ENCODE measurements at places on chromosomes 1 and 21. TPM values are rescaled to one million over a fixed set of nuclear protein-coding genes. Genes with fewer than 3 reads are reported as not detected.

- DNase-seq: no peak
Observed at GRCh38 chr1:116929961-116930592, 20.4 kb downstream of the PTGFRN start.

DNA sequence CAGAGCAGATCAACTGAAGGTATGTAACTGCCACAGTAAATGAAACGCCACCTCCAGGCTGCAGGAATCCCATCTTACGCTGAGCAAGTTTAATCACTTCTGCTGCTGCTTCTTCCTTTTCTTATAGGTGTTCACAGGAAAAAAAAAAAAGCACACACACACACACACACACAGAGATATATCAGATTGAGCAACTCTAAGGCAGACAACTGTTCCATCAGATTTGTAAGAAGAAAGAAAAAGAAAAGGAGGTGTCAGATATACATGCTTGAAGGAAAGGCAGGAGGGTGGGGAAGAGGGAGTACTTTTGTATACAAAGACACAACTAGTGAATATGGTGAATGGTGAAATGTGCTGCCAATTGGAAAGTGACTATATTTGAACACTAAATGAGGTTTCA, 28.6 kb downstream of the DSTYK start:
- no peak for DNase-seq

- DNase-seq: no peak
Observed at GRCh38 chr1:13590486-13590885, 6.9 kb downstream of the PDPN start.

DNA sequence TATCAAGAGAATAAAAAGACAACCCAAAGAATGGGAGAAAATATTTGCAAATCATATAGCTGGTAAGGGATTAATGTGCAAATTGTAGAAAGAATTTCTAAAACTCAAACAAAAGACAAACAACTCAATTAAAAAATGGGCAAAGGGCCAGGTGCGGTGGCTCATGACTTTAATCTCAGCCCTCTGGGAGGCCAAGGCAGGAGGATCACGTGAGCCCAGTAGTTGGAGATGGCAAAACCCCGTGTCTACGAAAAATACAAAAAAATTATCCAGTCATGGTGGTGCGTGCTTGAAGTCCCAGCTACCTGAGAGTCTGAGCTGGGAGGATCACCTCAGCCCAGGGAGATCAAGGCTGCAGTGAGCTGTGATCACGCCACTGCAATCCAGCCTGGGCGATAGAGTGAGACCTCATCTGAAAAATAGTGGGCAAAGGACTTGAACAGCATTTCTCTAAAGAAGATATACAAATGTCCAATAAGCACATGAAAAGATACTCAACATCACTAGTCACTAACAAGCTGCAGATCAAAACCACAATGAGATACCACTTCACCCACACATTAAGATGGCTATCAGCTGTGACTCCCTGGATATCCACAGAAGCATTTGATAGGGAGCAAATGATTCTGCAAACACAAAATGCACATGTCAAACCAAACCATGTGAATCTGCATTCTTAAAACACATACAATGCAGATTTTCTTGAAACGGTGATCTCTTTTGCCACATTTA, 20.9 kb downstream of the SLC30A1 start:
- DNase-seq: no peak

GRCh38 chr1:228064741-228065542, 17.6 kb upstream of the ARF1 start:
- DNase-seq: no peak

- DNase-seq: no peak
Observed at GRCh38 chr1:109886827-109887226, 23.8 kb upstream of the CSF1 start.

- no peak for DNase-seq
Observed at GRCh38 chr1:94422115-94422820, 4.1 kb downstream of the ABCD3 start.

GRCh38 chr1:187734427-187734826, 905.7 kb downstream of the PLA2G4A start:
- no peak for DNase-seq

GRCh38 chr1:2320006-2320405, 71.3 kb downstream of the MORN1 start:
- peak; percentile 89 for DNase-seq

GRCh38 chr1:22325531-22326371, 125.9 kb upstream of the ZBTB40 start:
- DNase-seq: no peak

DNA sequence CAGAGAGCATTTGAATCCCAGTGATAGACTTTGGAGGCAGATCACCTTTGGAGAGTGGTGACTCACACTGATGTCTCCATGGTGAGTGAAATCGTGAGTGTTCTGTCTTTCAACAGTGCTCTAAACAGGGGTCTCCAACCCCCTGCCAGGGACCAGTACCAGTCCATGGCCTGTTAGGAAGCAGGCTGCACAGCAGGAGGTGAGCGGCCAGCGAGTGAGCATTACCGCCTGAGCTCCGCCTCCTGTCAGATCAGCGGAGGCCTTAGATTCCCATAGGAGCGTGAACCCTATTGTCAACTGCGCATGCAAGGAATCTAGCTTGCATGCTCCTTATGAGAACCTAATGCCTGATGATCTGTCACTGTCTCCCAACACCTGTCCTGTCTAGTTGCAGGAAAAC, 61.8 kb upstream of the B3GALNT2 start:
- no peak for DNase-seq

- no peak for DNase-seq
Observed at GRCh38 chr1:205692423-205692822, 12.1 kb upstream of the SLC45A3 start.

- peak; percentile 97 for DNase-seq
Observed at GRCh38 chr21:26845066-26845758, at the start of gene ADAMTS1. TSS of gene ADAMTS1 (minus strand) at chr21:26845409. CDS start at chr21:26844954, 455 bp downstream.

- no peak for DNase-seq
Observed at GRCh38 chr1:206908038-206908437, 10.8 kb downstream of the IL24 start.

GRCh38 chr1:91548376-91549040, 47.9 kb downstream of the CDC7 start:
- no peak for DNase-seq

DNA sequence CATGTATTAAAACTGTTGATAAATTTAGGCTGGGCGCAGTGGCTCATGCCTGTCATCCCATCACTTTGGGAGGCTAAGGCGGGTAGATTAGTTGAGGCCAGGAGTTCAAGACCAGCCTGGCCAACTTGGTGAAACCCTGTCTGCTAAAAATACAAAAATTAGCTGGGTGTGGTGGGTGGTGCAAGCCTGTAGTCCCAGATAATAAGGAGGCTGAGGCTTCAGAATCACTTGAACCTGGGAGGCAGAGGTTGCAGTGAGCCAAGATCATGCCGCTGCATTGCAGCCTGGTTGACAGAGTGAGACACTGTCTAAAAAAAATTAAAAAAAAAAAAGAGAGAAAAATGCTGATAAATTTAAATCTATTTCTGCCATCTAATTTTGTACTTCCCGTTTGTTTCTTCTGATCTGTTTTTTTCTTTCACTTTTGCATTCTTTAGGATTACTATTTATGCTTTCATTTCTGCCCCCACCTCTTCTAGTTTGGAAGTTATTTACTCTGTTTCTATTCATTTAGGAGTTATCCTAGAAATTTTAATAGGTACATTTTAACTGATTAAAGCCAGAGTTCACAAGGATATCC, 3.2 kb upstream of the DENND1B start:
- DNase-seq: no peak

DNA sequence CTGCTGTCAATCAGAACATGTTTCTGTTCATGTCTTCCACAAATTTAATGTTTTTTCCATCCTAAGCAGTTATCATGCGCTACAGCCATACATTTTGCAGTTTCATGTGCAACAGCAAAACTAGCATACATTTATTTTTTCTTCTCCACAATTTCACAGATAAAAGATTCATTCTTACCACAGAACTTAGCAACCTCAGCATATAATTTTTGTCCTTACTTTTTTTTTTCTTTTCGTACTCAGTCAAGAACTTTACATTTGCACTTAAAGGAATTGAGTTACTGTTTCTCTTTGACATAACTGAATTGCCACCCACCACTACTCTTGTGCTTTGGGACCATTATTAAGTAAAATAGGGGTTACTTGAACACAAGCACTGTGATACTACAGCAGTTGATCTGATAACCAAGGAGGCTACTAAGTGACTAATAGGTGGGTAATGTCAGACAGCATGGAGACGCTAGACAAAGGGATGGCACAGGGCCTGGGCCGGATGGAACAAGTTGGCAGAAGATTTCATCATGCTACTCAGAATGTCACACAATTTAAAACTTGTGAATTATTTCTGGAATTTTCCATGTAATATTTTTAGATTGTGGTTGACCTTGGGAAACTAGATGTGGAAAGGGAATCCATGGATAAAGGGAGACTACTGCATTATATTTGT, 50.2 kb upstream of the LHX8 start:
- DNase-seq: no peak

GRCh38 chr21:45372732-45373355, 32.1 kb upstream of the COL18A1 start:
- DNase-seq: no peak

DNA sequence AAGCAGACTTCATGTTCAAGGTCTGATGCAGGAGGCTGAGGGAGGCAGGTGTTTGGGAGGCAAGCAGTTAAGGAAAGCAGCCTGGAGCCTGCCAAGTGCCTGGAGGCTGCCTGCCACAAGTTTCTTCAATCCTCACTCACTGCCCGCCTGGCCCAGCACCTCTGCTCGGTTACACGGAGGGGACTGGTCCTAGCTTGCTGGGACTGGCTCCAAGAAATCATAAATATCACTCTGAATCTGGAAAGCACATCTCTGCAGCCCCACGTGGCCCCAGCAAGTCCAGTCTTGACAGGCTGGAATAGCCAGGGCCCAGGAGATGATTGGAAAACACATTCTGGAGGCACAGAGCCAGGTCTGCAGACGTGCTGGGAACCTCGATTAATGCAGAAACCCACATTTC, 83.9 kb downstream of the BCAR3 start:
- DNase-seq: peak; percentile 80

GRCh38 chr1:186499571-186499970, 38.7 kb upstream of the PDC start:
- DNase-seq: no peak

- no peak for DNase-seq
Observed at GRCh38 chr1:91803847-91804545, 82.0 kb downstream of the TGFBR3 start.

CYP4Z1 gene
- 0.19 TPM for polyA plus RNA-seq

C4BPB gene
- polyA plus RNA-seq: 0.15 TPM

CBR3 gene
- polyA plus RNA-seq: 3.3 TPM

TNFRSF9 gene
- 0.06 TPM for polyA plus RNA-seq

GBP6 gene
- polyA plus RNA-seq: not detected

ACKR1 gene
- polyA plus RNA-seq: 1.8 TPM

RIPPLY3 gene
- polyA plus RNA-seq: not detected

KRTAP13-2 gene
- polyA plus RNA-seq: not detected
